ENCODE measurements at places on chromosomes 4 and X.
A peak's percentile ranks its signal among the peaks of the same experiment; 100 is the strongest.

GRCh38 chrX:7115557-7115956 is 32.0 kb upstream of the STS start:
- DNase-seq: no peak

DNA sequence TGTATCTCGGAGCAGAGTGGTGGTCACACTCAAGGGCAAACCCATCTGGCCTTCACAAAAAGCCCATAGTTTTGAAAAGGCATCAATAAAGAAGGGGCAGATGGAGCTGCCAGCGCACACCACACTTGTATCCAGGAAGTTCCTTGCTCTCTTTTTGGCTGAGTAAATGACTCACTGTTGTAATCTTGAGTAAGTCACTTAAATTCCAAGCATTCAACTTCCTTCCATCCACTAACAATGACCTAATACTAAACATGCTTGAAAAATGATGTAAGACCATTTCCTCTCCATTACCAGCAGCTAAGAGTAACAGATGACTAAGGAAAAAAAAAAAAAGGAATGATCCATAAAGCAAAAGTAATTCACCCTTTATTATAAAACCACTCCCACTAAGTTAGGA is 32.4 kb upstream of the MYOZ2 start:
- DNase-seq: peak; percentile 99

DNA sequence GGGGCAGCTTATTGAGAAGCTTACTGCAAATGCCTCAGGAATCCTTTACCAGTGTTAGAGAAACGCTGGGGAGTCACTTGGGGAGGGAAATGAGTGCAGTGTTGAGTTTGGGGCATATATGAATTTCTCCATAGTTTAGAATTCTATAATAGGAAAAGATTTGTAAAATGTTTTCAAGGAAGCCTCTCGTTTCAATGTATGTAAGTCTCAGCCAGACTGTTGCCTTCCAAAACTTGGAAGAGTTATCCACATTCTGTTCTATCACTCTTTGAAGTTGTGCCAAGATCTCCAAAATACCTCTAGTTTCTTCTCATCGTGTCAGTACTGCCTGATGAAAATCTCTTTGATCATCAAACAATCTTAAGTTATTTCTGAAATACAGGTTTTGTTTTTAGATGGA is 565 bp upstream of the LRCH2 start:
- no peak for DNase-seq

GRCh38 chr4:11338956-11339782 is 89.5 kb downstream of the HS3ST1 start:
- no peak for DNase-seq

DNA sequence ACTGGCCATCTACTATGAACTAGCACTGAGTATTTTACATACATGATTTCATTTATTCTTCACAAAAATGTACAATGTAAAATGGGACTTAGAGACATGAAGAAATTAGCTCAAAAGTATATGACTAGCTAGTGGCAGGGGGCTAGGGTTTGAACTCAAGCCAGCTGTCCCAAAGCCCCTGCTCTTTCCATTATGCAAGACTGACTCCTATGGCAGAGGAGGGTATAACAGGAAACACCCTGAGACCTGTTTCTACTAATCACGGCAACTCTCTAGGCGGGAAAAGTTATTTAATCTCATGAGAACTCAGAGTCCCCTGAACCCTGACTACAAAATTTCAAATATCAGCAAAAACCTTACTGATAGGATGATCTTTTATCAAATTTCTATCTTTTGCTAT is 150.6 kb downstream of the PRDM5 start:
- DNase-seq: no peak

GRCh38 chr4:8267077-8267476 is 2.5 kb upstream of the HTRA3 start:
- peak; percentile 33 for DNase-seq

- no peak for DNase-seq
Observed at GRCh38 chr4:152247271-152247975, 288.5 kb downstream of the FBXW7 start.

GRCh38 chr4:147723326-147723725 is 8.6 kb upstream of the ARHGAP10 start:
- no peak for DNase-seq

DNA sequence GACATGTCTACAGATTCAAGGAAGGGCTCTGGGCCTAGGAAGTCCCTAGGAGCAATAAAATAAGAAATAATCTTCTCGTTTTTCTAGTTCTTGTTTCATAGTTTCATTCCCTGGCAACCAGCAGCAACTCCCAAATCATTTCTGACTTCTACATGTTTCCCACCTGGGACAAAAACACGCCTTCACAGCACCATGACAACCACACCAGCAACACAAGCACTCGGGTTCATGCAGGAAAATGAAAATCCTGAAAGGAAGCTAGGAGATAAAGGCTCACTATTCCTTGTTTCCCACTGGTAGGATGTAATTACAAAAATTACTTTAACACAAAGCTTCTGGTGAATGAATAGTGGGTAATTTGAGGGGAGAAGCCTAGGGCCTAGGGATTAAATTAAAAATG is 158.9 kb downstream of the ADAMTS3 start:
- DNase-seq: no peak

DNA sequence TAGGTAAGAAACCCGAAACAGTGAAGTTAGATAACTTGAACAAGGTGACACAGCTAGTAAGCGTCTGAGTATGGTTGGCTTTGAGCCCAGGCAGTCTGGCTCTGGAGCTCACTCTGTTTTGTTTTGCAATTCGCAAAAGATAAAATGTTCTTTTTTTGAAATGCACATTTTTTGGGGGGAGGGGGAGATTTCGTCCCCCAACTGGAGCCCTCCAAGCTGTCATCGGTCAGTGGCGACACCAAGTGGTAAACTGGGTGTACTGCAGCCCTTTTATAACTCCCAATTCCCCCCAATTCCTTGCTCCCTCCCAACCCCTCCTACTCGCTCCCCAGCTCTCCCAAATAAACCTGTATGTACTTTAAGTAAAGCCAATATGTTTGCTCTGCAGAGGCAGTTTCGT is 2.8 kb upstream of the CLCN5 start:
- DNase-seq: peak; percentile 46

GRCh38 chr4:163744861-163745260 is 250.4 kb downstream of the TMA16 start:
- no peak for DNase-seq

- no peak for DNase-seq
Observed at GRCh38 chr4:6228158-6229067, 28.1 kb upstream of the JAKMIP1 start.

DNA sequence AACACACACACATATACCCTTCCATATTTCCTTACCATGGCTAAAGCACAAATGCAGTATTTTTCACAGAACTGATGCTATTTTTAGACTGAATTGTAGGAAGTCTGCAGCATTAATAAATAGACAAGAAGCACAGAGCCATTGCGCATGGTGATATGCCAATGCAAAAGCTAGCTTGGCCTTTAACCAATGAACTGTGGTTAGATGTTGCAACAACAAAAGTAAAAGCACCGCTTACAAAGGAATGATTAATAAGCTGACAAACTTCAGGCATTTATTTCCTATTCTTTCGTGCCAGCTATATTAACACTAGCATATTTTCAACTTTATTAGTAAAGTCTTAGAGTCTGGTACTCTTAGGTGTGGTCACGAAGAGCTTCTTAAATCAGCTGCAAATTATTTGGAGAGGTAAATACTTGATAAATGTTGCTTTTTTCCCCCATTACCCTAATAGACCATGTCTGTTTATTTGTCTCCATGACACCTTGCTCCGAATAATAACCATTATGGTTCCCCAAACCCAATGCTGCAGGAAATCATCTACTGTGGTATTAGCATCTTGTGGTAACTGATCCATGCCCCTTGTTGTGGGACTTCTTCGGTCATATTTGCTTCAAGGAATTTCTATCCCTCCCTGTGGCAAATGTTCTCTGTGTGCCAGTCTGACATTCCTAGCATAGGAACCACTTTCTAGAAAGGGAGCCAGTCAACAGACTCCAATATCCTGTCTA is 306.1 kb upstream of the TAPT1 start:
- peak; percentile 91 for DNase-seq

- no peak for DNase-seq
Observed at GRCh38 chr4:5126231-5126630, 75.0 kb downstream of the STK32B start.

DNA sequence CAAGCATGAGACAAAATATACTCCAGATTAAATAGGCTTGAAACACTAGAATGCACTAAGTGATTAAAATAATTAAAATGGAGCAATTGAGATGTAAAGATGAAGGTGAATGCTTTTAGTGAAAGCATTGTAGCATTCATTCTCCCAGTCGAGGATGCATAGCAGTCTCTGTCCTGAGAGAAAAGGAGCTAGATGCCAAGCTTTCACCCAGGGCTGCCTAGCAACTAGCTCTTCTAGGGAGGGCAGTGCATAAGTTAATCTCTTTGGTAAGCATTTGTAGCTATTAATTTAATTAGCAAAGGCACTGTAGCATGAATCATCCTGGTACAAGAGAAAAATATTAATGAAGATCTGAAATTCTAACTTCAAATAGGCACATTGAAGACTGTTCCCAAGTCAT is 1014.8 kb downstream of the C4orf33 start:
- DNase-seq: no peak

DNA sequence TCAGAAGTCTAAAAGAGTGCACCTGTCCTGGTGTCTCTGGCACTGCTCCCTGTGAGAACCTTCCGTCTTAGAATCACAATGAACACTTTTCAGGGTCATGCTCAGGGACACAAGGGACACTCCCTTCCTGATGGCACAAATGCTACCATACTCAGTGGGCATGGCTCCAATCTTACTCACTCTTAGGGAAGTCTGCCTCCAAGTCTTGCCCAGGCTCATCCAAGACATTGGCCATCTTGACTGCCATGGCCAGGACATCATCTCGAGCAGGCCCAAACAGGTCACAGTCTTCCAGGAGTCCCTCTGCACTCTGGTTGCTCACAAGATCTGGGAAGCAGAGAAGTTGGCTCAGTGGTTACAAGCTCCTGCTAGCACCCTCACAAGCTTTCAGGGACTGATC is 8.8 kb downstream of the ZMYM3 start:
- no peak for DNase-seq

GRCh38 chr4:96585304-96585703 is 745.4 kb downstream of the PDHA2 start:
- no peak for DNase-seq

DNA sequence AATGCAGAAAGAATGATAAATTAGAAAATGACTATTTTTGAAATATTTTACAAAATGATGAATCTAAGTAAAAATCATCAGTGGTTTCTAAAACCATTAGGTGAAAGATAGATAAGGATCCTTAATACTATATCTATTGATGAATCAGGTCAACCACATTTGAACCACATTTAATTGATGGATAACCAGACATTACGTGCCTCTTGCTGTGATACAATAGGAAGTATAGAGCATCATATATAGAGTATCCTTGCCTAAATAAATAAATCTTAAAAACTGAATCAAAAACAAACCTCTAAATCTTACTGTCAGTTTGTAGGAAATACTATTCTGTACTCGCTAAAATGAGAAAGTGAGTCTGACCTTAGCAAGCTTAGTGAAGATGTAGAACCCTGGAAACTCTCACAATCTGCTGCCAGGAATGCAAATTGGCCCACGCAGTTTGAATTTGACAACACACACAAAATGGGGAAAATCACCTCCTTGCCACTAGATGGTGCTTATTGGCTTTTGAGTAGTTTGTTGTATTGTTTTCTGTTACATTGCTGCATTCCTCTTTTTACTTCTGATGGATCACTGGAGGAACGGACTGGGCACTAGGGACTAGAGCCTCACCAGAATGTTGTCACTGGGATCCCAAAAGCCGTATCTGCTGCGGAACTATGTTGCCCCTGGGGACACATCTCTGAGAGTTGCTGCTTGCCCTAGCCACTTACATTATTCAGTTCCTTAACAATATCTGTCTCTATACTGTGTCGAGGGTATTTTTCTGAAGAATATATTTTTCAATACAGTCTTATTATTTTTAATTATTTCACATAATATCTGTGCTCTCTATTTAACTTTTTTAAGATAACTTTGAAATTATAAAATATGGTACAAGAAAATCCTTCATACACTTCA is 25.4 kb upstream of the SLAIN2 start:
- peak; percentile 73 for DNase-seq

DNA sequence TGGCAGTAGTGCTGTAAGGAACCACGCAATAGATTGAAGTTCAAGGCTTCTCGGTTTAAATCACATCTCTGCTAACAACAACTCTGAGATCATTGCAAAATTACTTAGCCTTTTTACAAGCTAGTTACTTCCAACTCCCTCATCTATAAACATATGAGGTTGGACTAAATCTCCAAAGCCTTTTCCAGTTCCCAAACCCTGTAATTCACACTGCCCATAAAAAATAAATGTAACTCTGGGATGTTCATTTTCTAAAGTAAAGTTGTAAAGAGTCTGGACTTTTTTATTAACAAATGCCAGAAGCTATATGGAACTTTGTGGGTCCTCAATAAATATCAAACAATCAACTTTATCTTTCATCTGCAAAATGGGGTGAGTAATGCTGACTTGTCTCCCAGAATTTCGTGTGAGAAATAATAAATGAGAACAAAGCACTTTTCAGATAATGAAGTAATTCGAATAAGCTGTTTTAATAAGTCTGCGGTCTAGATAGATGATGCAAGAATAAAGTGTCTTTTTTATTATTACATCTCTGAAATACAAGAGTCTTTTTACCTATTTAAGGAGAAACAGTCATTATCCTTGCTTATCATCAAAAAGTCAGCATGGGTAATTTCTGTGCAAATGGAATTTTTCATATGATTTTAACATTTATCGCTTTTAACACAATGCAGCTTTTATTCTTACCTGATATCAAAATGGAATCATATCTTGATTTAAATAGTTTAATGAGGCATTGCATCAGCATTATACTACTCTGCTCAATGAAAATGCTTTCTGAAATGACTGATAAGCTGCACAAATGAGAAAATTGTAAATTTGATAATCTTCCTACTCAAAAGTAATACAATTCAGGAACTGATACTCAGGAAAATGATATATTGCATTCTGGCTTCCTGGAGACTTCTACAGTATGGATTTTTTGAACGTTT is 252.6 kb downstream of the BANK1 start:
- DNase-seq: no peak

All from IMR-90 (cell line).